ENCODE measurements at places on chromosomes 12 and 14.

DNA sequence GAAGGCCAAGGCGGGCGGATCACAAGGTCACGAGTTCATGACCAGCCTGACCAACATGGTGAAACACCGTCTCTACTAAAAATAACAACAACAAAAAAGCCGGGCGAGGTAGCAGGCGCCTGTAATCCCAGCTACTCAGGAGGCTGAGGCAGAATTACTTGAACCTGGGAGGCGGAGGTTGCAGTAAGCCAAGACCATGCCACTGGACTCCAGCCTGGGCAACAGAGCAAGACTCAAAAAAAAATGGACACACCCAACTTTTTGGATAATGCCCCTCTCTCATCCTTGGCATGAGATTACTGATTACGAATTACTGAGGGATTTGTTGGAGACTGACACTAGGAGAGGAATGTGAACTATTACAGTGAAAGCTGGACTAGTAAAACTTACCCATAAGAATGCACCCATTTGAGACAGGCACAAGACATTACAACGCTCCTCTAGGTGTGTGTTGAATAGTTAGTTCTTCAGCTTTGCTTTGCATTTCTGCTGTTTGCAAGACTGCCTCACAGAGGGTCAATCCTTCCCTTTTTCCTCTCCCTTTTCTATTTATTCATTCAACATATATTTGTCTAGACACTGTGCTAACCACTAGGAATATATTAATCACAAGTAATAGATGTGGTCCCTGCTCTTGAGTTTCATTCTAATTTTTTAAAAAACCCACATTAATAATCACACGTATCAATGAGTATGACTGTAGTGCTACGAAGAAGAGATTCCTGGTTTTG, 46.0 kb upstream of the OR5AU1 start:
- no peak for DNase-seq

GRCh38 chr12:62785941-62786559, 148.9 kb downstream of the PPM1H start:
- DNase-seq = no peak

DNA sequence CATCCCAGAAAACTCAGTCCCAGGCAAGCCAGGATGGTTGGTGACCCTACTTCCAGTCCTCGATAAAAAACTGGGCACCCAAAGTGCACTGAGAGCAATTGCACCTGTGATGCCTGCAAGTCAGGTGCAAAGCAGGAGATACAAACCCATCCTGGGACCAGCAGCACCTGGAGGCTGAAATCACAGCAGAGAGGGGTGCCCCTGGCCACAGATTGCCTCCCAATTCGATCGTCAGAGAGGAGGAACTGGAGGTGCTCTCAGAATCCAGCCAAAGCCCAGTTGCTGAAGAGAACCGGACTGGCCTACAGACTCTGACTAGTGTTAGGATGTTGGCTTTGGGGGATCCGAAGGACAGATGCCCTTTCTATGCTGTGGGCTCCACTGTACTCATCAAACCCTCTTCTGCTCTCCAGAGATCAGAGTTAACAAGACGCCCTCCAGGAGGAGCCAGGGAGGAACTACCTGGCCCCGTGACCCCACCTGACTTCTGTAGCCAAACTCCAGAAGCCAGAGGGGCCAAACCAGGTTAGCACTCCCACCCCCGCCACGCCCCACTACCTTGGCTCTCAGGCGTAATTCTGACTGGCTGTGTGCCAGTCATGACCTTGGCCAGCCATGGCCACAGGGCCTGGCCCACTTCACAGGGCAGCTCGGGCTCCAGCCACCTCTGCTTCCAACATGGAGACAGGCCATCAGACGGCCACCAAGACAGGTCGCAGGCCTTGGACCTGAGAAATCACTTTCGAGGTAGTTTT, 284.5 kb upstream of the RTL1 start:
- DNase-seq = no peak

DNA sequence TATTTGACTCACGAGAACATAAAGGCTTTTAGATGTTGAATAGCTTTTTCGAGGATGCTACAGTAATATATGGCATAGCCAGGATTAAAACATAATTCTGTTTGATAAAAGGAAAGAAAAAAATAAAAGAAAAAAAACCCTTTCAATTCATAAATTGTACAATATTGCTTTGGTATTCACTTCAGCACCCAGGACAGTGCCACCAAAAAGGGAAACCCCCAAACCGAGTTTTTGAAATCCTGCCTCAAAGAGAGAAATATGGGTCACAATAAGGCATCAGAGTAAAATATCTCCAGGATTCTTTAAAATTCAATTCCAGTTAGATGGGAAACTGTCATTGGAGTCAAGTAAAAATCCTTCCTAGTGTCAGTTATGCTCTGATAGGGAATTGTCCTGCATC, 551.2 kb upstream of the SEL1L start:
- DNase-seq = no peak

- no peak for DNase-seq
Measured at GRCh38 chr14:76806446-76806845, 6.2 kb downstream of the ANGEL1 start.

DNA sequence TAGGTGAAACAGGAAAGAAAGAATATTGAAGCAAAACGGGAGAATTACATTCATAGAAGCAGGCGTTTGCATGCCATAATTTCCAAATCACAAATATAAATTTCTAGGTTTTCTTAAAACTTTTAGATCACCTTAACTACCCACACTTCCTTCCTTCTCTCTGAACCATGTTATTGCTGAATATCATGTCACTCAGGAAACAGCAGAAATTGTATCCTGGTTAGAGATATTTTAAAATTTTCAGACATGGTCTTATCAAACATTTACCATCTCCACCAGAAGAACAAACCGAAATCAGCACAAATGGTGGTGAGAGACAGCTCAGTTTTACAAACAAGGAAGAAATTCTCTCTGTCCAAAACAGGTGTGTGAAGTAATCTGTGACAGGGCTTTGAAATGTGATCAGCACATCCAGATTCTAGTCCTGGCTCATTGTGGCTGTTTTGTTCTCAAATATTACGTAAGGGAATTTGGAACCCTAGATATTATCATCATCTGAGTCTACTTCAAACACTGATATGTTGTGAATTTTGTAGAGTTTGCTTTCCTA, 16.3 kb downstream of the TESPA1 start:
- DNase-seq = no peak

- DNase-seq = no peak
Measured at GRCh38 chr12:15163030-15163976, 57.9 kb downstream of the RERG start.

- no peak for DNase-seq
Measured at GRCh38 chr14:94880876-94881275, 111.0 kb upstream of the GSC start.

- DNase-seq = no peak
Measured at GRCh38 chr14:53376064-53376463, 222.9 kb upstream of the DDHD1 start.

DNA sequence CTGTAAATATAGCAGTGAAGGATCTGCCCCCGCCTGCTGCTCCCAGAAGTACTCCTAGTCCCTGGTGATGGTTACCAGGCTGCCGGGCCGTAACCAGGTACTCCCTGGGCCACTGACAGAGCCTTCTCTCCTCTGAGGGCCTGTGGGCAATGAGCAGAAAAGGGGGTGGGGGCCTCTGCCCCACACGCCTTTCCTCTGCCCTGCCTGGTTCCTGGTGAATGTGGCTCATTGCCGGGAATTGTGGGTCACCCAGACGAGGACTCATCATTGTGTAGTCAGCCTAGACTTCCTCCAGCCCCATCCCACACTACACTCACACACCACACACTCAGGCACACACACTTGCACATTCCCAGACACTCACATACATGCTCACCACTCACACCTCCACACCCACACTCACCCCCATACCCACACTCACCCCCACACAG, 35.7 kb upstream of the ACTN1 start:
- DNase-seq = no peak

DNA sequence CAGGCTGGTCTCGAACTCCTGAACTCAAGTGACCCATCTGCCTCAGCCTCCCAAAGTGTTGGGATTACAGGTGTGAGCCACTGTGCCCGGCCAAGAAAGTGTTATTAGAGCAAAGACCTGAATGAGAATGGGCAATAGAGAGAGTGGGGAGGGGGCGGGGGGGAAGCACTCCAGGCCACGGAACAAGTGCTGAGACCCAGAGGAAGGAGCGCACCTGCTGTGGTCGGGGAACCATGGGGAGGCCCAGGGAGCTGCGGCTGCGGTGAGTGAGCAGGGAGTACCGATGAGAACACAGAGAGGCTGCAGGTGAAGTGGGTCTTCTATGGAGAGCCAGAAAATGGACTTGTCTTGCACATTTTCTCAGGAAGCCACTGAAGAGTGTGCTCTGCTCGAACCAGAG, 10.8 kb downstream of the SMIM41 start:
- DNase-seq = no peak

DNA sequence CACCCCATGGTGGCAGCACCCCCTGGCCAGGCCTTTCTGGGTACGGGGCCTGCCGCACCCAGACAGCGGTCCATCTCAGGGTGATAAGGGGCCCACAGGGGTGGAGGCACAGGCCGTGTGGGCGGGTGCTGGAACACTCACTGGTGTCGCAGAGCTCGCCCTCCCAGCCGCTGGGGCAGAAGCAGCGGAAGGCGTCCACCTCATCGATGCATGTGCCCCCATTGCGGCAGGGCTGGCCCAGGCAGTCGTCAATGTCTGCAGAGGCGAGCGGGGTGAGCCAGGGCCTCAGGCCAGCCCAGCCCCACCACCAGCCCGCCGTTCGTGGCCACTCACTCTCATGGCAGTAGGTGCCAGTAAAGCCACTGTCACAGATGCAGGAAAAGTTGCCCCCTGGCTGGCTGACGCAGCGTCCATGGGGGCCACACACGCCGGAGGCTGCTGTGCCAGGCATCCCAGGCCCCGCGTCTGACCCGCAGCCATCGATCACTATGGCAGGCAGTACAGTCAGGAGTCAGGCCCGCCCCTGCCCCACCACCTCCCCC, 19.9 kb downstream of the JAG2 start:
- DNase-seq = no peak

- DNase-seq = no peak
Measured at GRCh38 chr14:48598458-48598857, 923.1 kb upstream of the MDGA2 start.

DNA sequence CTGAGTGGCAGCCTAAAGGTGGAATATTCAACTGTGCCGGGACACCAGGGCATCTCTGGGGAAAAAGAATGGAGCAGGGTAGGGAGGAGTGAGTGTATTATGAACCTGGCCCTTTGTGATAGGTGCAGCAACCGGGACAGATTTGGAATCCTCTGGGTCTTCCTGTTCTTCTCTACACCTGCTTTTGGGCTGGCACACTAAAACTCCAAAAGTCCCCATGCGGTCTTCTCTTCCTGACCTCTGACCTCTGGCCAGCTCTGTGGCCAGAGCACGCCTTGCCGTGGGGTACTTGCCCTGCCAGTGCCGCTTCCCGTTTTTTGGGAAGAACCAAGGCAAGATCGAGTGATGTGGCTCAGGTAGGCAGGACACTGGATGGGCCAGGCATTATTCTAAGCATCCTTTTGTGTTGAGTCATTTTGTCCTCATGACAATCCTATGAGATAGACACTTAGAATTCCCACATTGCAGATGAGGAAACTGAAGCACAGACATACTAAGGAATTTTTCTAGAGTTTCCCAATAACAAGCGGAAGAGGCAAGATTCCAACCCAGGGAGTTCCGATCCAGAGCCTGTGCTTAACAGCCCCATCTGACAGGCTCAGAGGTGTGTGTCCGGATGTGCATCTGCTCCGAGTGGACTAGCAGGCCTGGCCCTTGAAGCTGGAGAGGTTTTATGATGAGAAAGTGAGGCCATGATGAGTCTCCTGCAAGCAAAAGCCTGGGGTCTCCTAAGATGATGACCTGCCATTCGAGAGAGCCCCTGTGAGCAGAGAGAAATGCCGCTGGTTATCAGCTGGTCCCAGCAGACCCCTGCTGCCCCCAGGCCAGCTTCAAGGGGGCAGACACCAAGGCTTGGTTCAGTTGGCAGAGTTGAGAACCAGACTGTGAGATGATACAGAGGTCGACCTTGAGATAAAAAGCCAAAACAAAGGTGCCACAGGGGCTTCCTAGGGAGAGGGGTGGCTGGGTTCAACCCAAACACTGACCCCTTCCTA, 67.9 kb upstream of the ESRRB start:
- no peak for DNase-seq

GRCh38 chr14:63266106-63266505, 52.6 kb downstream of the GPHB5 start:
- DNase-seq = no peak

DNA sequence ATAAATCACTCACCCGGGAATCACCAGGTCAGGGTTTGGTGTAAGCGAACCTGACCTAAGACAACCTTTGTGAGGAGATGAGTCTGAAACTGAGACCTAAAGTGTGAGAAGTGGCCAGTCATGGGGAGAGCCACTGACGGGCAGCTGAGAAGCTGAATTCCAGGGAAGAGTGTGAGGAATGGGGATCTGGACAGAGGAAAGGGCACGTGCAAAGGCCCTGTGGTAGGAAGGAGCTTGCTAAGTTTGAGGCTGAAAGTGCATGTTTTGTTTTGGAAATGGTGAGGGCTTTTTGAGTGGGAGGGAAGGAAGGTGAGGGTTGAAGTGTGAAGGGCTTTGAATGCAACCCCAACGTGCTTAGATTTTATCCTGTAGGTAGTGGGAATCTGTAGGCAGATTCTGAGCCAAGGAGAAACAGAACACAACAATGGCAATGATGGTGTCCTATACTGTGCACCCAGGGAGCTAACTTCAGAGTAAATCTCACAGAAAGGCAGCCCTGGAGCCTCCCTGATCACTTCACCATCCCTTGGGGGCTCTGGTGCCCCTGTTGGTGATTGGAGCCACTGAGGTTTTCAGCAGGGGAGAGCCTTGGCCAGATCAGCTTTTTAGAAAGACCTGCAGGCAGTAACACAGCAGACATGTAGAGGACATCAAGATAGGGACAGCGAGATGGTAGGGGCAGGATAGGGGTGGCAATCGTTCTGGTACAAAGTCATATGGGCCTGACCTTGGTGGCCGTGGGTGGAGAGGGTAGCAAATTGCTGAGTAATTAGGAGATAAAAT, 37.5 kb upstream of the CHGA start:
- DNase-seq = no peak

- no peak for DNase-seq
Measured at GRCh38 chr12:117830471-117830870, 138.3 kb downstream of the KSR2 start.

DNA sequence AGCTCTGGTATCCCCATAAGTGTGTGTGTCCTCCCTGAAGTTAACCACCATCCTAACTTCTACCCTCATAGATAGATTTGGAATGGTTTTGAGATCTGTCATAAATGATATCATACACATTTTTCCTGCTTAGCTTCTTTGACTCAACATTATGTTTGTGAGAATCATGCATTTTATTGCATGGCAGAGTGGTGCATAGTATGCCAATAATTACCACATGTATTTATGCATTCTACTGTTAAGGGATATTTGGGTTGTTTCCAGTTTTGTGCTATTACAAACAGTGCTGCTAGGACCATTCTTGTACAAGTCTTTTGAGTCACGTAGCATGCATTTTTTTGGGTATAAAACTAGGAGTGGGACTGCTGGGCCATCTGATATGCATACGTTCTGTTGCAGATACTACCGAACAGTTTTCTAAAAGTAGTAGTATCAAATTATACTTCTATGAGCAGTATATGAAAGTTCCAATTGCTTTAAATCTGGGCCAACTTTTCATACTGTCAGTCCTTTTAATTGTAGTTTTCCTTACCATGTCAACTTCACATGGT, 13.4 kb downstream of the GRIP1 start:
- DNase-seq = no peak

Data from stimulated activated CD4-positive, alpha-beta T cell treated with anti-CD3 and anti-CD28 coated beads, Interleukin-2, amount 100 ng/mL, for 24 hours (primary cell).